ENCODE measurements at places on chromosomes 11 and 22.

- no peak for DNase-seq
Observed at GRCh38 chr11:70470127-70470526, 71.8 kb downstream of the CTTN start.

DNA sequence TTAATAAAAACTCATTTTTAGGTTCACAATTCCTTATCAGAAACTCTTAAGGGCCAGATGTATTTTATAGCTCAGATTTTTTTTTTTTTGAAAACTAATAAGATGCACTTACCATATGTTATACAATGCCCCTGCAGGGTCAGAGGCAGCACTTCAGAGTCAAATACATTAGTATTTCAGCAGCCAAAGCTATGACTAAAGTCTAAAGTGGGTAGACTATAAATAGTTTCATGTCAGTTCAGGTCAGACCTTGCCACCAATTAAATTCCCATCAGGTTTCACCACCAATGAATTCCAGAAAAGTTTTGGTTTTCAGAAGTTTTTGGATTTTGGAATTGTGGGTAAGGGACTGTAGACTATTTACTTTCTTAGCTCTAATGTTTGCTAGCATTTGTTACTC, 75.9 kb downstream of the FAM83F start:
- DNase-seq, result no peak

- DNase-seq, result no peak
Observed at GRCh38 chr11:72546866-72547265, 112.5 kb upstream of the CLPB start.

- DNase-seq, result no peak
Observed at GRCh38 chr11:117621226-117621625, 175.8 kb downstream of the DSCAML1 start.

- no peak for DNase-seq
Observed at GRCh38 chr11:104892723-104893511, 5.3 kb downstream of the CASP12 start.

DNA sequence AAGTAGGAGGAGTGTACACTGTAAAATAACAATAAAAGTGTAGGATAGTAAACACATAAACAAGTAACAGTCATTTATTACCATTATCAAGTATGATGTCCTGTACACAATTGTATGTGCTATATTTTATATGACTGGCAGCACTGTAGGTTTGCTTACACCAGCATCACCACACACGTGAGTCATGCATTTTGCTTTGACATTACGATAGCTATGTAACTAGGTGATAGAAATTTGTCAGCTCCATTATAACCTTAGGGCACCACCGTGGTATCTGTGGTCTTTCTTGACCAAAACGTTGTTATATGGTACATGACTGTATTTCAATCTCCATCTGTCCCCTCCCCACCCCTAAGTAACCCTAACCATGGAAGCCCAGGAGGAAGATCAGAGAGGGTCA, 1.1 kb downstream of the DNAL4 start:
- no peak for DNase-seq

DNA sequence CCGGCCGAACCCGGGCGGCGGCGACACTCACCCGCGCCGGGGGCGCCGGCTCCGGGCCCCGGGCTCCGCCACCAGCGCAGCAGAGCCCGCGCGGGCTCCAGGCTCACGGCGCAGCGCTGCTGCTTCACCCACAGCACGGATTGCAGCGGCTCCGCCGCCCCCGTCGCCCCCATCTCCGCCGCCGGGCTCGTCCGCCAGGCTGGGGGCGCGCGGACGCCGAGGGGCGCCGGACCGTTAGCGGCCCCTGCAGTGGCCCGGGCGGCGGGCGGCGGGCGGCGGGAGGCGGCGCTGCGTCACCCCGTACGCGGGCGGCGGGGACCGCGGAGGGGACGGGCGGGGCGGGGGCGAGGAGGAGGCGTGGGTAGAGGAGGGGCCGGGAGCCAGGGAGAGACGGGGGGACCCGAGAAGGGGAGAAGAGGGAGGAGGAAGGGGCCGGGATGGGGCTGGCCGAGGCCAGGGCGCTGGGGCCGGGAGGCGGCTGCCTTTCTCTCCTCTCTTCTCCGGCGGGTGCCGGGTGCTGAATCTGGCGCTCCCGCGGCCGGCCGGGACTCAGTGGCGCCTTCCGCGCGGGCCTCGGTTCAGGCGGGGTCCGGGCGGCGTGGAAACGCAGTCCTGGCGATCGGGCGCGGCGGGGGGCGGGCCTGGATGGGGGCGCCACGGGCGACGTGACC, at the start of gene CERK:
CERK (minus strand) TSS at position 277 of the 671 bp plus-strand sequence; CDS start at position 173, 104 bp downstream.
- no peak for DNase-seq

Data from cortex of kidney (tissue), 1 donor.